ENCODE measurements at places on chromosomes 4 and X. TPM values are rescaled to one million over a fixed set of nuclear protein-coding genes. Genes with fewer than 3 reads are reported as not detected.

GRCh38 chr4:182276210-182277109 is 33.3 kb downstream of the TENM3 start:
- no peak for DNase-seq

- no peak for DNase-seq
Observed at GRCh38 chrX:126165721-126166461, at the start of gene DCAF12L2. Gene DCAF12L2 (minus strand): TSS chrX:126166289. CDS start chrX:126165924, 365 bp downstream.

- DNase-seq = no peak
Observed at GRCh38 chr4:138867404-138867803, 148.2 kb upstream of the NOCT start.

The USP53 gene
- total RNA-seq = 111 TPM

The FDCSP gene
- not detected for total RNA-seq

DNA sequence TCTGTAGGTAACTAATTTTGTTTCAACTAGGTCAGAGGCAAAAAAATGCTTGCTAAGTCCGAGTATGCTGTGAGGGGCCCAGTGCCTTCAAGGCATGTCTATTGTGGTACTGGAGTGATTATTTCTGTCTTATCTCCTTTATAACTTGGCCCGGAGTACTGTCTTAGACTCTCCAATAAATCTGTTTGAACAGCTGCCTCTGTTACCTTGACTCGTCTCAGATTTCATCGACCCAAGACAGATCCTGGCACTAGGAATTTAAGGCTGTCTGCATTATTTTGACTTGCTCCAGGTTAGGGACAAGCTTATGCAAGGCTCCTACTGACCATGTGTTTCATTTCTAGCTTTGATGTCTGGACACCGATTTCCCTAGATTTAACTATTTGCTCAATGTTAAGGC is 41.1 kb upstream of the NKAP start:
- DNase-seq = no peak
